ENCODE measurements at places on chromosomes 6 and 20.

DNA sequence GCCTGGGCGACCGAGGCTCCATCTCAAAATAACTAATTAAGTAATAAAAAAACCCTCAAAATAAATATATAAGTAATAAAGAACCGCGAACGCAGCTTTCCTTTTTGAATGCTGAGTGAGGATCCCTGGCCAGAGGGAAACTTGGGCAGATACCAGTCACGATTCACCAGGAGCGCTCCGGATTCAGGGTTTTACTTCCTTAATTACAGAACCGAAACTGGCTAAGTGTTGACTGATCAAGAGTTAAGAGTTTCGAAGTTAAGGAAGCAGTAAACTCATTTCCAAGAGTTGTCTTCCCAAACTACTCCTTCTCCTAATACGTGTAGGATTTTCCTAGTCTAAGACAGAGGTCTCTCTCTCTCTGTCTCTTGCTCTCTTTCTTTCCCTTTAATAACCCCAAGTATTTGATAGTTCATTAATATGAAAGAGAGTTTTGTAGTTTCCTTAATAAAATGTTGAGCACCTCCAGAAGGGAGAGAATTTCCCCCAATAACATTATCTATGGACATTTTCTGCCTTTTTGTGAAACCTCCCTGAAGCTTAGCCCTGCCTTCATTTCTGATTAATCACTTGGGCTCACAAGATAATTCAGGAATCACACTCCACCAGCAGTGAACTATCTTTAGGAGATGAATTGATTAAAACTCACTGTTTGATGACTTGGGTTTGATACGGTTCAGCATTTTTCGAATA, 61.4 kb upstream of the ZNF217 start:
- DNase-seq = no peak

DNA sequence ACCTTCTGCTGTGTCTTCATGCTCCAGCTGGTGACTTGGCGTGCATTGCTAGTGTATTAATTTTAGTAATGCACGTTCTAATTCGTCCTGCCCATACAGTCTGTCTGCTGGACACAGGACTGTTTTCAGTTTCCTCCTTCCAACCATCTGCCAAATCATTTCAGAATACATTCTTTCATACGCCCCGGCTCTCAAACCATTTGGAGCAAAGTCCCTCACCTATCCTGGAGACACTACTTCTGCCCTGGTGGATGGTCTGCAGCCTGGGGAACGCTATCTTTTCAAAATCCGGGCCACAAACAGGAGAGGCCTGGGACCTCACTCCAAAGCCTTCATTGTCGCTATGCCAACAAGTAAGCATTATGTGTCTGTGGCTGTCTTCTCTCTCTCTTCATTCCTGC, 60.5 kb downstream of the FNDC1 start:
- DNase-seq = no peak

GRCh38 chr20:44748005-44748370, 2.3 kb downstream of the KCNK15 start:
- no peak for DNase-seq

DNA sequence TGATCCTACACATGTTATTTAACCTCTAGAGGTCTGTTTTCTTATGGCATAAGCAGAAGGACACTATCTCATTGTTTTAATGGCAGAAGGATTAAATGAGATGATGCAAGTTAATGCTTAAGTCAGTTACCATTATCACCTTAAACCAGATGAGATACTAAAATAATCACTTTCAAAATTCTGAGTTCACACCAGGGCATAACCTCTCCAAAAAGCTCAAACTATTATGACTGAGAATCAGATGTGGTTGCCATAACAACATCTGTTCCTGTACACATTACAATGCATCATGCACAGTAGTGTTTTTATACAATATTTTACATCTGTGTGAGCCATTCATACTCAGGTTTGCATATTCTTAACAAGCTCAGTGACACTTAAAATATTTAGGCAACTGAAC, 10.2 kb downstream of the ADNP start:
- DNase-seq = no peak

DNA sequence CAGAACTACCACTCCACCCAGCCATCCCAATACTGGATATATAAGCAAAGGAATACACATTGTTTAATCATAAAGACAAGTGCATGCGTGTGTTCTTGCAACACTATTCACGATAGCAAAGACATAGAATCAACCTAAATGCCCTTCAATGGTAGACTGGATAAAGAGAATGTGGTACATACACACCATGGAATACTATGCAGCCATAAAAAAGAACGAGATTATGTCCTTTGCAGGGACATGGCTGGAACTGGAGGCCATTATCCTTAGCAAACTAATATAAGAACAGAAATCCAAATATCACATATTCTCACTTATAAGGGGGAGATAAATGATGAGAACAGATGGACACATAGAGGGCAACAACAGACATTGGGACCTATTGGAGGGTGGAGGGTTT, 156.6 kb downstream of the LRRC1 start:
- no peak for DNase-seq

- DNase-seq = no peak
Observed at GRCh38 chr20:4573564-4574355, 147.9 kb upstream of the PRND start.

DNA sequence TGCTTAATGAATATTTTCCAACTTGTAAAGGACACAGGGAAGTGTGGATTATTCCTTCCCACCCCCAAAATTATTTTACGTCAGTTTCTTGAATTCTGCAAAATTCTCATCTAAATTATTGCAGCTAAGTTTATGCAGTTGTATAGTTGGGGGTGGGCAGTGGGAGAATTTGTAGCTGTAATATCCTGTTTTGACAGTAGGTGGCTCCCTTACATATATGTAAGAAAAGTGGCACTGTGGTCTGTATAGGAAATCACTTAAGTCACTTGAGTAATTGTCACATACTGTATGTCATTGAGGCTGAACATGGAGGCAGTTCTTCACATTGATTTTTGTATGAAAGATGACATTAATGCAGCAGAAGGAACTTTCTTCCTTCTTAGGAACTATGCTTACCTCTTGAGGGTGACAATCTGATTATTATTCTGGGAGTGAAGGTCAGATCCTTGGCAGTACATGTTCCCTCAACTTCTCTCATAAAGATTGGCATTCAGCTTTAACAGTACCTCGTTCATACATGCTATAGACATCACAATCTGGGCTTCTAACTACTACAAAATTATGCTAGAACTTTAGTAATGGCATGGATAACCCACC, 14.6 kb upstream of the CFAP206 start:
- DNase-seq = peak; percentile 41

DNA sequence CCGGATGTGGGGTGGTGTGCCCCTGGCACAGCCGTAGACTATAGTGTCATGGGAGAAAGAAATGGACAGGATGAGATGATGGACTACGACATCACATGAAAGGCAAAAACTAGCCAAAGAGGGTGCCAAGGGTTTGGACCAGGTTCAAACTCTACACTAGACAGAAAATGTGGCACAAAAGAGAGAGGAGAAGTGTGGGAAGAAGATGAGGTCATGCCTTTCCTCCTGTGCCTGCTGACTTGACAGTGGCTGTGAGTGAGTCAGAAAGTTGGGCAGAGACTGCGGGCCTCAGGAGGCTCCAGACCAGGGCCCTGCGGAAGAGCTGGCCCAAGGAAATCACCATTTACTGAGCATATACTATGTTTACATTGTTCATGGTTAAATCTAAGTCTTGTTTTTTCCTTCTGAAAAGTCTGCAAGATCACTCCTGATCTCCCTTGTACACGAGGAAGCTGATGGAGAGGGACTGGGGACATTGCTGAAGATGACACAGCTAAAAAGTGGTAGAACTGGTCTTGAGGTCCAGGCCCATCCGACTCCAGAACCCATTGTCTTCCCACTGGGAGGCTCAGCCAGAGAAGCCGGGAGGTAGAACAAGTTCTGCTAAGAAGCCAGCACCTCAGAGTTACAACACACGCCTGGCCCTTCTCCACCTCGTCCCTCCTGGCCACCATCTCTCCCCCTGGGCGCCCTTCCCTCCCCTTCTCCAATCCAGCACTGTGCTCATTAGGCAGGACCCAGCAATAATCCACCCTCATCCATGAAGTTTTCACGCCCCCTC, 35.6 kb downstream of the CNKSR3 start:
- no peak for DNase-seq

DNA sequence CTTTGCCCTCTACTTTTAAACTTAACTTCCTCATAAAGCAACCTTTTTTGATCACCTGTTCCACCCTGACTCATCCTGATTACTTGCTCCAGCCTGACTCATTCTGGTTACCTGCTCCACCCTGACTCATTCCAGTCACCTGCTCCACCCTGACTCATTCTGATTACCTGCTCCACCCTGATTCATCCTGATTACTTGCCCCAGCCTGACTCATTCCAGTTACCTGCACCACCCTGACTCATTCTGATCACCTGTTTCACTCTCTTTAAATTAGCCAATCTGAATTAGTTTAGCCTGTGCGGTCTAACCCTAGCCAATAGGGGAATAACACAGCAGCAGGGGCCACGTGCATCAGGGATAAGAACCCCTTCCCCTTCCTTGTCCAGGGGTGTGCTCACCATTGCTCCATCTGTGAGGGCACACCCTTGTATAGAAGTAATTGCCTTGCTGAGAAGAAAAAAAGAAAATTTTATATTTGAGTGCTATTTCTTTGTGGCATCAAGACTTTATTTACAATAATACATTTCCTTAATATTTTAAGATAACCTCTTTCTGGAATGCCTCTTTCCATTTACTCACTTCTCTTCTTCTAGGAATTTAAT, 17.9 kb downstream of the HLA-G start:
- DNase-seq = no peak

GRCh38 chr6:130961148-130961547, 101.9 kb downstream of the EPB41L2 start:
- no peak for DNase-seq

GRCh38 chr20:44684047-44684967, 30.9 kb upstream of the CCN5 start:
- no peak for DNase-seq

DNA sequence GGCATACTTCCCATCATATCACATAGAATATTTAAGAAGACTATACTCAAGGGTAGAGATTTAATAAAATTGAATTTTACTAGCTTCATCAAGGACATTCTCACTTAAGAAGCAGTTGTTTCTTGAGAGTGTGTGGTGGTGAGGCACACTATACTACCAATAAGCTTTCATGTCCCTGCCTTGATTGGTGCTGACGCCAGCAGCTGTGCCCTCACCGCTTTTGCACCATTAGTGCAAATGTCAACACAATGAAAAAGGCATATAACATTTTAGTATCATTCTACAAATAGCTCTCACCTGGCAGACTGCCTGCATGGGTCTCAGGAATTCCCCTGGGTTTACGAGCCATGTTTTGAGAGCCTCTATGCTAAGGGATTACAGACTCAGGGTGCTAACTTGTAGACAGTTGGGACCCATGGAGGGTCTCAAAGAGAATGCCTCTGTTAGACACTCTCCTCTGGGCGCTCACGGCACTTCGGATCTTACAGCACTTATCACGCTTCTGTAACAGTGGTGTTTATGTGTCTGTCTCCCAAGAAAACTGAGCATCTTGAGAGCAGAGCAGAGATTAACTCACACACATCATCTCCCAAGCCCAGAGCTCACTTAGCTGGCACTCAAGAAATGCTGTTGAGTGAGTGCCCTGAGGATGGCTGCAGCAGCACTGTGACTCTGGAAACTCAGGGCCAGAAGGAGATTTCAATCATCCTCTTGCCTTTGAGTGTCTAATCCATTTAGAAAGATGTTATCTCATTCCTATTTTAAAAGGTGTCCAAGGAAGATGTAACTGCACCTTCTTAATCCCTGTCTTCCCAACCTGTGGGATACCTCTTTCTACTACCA, 143.3 kb upstream of the GPR6 start:
- DNase-seq = no peak

DNA sequence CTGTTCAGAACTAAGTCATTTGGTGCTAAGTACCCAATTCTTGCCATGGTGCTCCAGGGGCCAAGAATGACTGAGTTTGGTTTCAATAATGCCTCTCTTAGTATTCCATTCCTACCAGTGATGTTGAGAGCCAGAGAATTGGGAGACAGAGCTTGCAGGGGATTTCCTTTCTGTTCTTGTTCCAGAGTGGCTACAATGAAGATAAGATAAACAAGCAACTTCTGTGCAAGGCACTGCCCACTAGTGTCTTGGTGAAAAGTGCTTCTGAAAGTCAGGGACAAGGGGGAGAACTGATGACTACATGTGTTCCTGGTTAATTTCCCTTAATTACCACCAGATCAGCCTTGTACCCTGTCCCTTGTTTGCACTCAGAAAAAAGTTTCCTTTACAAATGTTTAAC, 421.6 kb downstream of the BCKDHB start:
- DNase-seq = no peak

GRCh38 chr6:11284996-11285395, 52.5 kb upstream of the NEDD9 start:
- no peak for DNase-seq

- DNase-seq = no peak
Observed at GRCh38 chr6:169960886-169961611, 209.6 kb downstream of the ERMARD start.

- DNase-seq = no peak
Observed at GRCh38 chr6:129681913-129682205, 28.1 kb downstream of the ARHGAP18 start.

DNA sequence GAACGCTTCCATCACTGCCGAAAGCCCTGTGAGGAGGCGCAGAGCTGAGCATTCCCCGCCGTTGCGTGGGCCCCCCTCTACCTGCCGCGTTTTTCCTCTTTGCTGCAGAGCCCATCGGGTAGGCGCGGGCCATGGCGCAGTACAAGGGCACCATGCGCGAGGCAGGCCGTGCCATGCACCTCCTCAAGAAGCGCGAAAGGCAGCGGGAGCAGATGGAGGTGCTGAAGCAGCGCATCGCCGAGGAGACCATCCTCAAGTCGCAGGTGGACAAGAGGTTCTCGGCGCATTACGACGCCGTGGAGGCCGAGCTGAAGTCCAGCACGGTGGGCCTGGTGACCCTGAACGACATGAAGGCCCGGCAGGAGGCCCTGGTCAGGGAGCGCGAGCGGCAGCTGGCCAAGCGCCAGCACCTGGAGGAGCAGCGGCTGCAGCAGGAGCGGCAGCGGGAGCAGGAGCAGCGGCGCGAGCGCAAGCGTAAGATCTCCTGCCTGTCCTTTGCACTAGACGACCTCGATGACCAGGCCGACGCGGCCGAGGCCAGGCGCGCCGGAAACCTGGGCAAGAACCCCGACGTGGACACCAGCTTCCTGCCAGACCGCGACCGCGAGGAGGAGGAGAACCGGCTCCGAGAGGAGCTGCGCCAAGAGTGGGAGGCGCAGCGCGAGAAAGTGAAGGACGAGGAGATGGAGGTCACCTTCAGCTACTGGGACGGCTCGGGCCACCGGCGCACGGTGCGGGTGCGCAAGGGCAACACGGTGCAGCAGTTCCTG, 693 bp downstream of the FAM50B start:
- DNase-seq = no peak
